ENCODE measurements at places on chromosomes 3 and 15.

- DNase-seq = no peak
These were observed 102.2 kb downstream of the ABI3BP start for GRCh38 chr3:100891033-100891432.

GRCh38 chr15:34366271-34367065 lies 528 bp downstream of the LPCAT4 start:
- peak; percentile 69 for DNase-seq

GRCh38 chr15:79966634-79967297 lies 4.2 kb downstream of the BCL2A1 start:
- no peak for DNase-seq

GRCh38 chr3:186225603-186226002 lies 116.7 kb upstream of the ETV5 start:
- no peak for DNase-seq

- DNase-seq = no peak
These were observed 17.9 kb upstream of the COPG1 start for GRCh38 chr3:129231331-129232119.

DNA sequence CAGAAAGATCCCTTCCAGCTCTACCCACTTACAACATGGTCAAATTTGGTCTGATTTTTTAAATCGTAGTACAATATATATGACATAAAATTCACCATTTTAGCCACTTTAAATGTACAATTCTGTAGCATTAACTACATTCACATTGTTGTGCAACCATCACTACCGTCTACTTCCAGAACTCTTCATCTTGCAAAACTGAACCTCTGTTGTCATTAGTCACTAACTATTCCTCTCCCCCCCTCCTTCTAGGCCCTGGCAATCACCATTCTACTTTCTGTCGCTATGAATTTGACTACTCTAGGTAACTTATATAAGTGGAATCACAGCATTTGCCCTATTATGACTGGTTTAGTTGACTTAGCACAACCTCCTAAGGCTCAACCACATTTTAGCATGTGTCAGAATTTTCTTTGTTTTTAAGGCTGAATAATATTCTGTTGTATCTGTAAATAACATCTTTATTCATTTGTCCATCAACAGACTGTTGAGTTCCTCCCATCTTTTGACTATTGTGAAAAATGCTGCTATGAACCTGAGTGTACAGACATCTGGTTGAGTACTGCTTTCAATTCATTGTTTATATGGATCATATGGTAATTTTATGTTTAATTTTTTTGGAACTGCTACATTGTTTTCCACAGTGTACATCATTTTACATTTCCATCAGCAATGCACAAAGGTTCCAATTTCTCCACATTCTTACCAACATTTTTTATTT lies 35.5 kb upstream of the CCR2 start:
- DNase-seq = no peak

DNA sequence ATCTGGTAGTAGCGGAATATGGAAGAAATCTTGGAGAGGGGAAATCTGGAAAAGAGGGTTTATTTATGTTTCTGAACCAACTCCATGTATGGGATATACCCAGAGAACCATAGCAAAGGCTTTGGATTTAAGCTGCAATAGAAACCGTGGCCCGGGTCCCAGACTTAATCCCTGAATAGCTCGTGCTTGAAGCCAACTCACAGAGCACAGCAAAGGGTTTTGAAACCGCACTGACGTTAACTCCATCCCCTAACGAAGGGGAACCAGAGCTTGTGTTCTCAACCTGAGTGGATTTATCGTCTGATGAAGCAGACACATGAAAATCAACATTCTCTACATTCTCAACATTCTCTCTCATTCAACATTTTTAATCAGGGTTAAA lies 154.6 kb downstream of the APBA2 start:
- no peak for DNase-seq

- DNase-seq = no peak
These were observed 188.9 kb upstream of the MEIS2 start for GRCh38 chr15:37289109-37289765.

- DNase-seq = no peak
These were observed 47.4 kb upstream of the SYN2 start for GRCh38 chr3:11956781-11957180.

GRCh38 chr3:132001036-132001435 lies 33.8 kb downstream of the CPNE4 start:
- DNase-seq = no peak

DNA sequence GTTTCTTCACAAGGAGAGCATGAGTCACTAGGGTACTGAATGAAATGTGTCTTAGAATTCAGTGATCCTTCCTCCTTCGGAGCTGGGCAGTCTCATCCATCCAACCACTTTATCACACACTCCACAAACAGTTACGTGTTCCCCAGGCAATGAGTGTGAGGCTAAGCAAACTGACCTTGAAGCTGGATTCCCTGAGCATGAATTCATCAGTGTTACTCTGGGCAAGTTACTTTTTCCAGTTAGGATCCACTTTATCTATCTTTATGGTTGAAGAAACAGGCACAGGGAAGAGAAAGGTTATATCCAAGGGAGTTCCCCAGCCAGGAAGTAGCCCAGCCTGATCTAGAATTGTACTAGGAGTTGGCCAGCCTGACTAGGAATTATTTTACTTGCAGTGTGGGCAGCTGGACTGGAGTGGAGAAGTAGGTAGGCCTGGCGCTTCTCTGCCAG lies 17.1 kb upstream of the GCNT3 start:
- peak; percentile 88 for DNase-seq
